ENCODE measurements at places on chromosomes 6 and 20.

DNA sequence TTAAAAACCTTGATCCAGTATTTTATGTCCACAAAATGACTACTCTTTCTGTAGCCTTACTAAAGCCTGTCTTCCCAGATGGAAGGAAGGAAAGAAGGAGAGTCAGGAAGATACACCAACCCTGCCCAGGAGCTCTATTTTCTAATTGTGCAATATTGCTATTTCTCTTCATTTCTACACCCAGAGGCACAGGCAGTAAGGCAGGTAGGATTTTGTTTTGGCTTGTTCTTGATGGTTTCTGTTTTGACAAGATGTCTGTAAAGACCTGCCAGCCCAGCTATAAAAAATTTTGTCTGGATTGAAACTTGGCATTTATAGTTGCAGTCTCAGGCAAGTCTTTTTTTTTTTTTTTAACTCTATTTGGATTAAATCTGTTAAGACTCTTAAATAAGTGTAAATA lies 587.5 kb upstream of the ARID1B start:
- no peak for DNase-seq

DNA sequence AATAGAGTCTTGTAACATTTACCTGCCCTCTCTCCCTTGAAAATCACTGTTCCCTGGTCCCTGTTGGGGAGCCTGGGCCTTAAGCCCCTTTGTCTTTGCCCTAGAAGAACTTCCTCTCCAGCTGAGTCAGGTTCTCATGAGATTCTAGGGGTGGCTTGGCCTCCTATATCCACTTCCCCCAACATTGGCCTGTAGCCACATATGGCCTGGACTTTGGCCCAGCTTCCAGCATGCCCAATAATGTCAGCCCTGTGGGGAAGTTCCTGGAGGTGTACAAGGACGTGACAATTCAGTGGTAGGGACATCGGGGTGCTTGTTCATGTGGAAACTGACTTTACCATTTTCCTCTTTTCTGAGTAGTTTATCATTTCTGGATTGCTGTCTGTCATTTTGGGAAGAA lies 17.2 kb upstream of the MAS1L start:
- no peak for DNase-seq

GRCh38 chr20:36904690-36905089 lies 28.8 kb downstream of the TLDC2 start:
- no peak for DNase-seq

DNA sequence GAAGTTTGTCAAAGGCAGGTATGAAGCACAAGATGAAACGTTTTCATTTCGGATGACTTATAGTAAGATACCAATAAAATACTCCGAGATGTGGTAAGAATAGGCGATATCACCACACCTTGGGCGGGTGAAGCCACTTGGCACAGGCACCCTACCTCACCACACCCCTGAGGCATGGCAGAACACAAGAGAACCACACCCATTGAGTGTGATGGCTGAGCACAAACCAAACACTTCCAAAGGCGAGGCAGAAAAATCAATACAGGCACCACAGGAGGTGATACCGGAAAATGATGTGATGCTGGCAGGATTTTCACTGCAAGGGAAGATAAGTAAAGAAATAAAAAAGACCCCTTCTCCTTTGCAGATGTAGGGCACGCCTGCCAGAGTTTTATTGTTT lies 332.9 kb upstream of the PRDM1 start:
- DNase-seq = peak; percentile 94

DNA sequence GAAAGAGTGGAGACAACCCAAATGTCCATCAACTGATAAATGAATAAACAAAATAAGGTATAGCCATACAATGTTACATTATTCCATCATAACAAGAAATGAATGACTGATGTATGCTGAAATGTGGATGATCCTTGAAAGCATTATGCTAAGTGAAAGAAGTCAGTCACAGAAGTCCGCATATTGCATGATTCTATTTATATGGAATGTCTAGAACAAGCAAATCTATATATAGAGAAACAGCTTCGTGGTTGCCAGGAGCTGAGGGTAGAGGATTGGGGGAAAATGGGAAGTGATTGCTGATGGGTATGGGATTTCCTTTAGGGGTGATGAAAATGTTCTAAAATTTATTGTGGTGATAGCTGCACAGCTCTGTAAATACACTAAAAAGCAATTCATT lies 196.8 kb downstream of the ATXN1 start:
- no peak for DNase-seq

DNA sequence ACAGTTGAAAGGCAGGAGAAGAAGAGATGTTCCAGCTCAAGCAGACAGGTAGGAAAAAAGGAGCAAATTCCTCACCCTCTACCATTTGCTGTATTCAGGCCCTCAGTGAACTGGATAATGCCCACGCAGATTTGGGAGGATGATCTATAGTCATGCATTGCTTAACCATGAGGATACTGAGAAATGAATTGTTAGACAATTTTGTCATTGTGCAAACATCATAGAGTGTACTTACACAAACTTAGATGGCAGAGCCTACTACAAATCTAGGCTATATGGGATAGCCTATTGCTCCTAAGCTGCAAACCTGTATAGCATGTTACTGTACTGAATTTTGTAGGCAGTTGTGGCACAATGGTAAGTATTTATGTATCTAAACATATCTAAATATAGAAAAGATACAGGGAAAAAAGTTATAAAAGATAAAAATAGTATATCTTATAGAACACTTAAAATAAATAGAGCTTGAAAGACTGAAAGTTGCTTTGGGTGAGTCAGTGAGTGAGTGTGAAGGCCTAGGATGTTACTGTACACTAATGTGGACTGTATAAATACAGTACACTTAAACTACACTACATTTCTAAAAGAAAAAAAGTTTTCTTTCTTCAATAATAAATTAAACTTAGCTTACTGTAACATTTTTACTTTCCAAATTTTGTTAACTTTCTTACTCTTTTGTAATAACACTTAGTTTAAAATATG lies 672.3 kb downstream of the UTRN start:
- DNase-seq = no peak

GRCh38 chr6:57195457-57195856 lies 23.3 kb downstream of the BAG2 start:
- no peak for DNase-seq

GRCh38 chr6:131862476-131862875 lies 54.7 kb downstream of the ENPP1 start:
- no peak for DNase-seq

DNA sequence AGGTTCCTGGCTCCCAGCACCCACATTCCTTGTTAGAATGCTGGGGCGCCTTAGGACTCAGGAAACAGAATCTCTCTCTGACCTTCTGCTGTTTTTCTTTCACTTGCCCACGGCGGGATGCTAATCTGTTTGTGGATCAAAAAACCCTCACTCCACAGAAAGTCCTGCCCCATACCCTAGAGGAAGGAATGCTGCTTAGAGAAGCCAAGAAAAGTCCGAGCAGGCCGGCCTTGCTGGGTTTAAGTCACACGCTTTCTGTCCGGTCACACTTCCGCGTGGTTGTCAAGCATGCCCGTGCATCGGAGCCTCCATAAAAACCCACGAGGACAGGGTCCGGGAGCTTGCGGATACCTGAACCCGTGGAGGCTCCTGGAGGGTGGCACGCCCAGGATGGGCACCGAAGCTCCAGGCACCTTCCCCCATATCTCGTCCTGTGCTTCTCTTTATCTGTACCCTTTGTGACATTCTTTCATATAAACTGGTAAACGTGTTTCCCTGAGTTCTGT lies 223.1 kb downstream of the NRN1 start:
- DNase-seq = no peak

GRCh38 chr20:20549704-20550103 lies 162.7 kb downstream of the RALGAPA2 start:
- DNase-seq = peak; percentile 17

- DNase-seq = no peak
These were observed 49.9 kb upstream of the TMEM30A start for GRCh38 chr6:75334266-75335040.

- no peak for DNase-seq
These were observed 202.2 kb upstream of the CDYL start for GRCh38 chr6:4574007-4574406.

GRCh38 chr20:58590679-58591473 lies 60.2 kb upstream of the STX16 start:
- no peak for DNase-seq

GRCh38 chr6:91904586-91905164 lies 1317.8 kb upstream of the MAP3K7 start:
- DNase-seq = no peak

DNA sequence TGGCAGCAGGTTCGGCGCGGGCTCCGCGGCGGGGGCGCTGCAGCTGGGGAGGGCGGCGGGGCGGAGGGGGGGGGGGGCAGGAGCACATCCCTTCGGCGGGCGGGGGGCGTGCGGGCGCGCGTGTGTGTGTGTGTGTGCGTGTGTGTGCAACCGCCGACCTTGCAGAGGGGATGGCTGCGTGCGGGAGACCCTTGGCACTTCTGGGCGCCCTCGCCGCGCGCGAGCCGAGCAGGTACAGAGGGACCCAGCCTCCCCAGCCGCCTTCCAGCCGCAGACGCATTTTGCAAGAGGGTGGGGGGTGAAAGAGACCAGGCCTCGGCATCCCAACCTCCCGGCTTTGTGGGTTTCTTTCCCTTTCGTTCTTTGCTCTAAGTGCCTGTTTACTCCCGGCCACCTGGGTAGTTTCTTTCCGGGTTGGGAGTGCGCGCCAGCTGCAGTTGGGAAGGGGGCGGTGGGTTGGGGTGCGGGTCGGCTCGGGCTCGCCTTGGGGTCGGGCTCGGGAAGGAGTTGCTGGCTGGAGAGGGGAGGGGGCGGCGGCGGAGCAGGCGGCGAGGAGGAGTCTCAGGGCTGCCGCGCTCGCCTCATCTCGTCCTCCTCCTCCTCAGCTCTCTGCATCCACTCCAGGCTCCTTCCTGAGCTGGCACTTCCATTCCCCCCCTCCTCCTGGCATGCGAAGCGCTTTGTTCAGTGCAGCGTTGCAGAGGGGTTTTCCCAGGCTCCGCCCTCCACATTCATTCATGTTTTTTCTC lies 620 bp downstream of the HIVEP1 start:
- DNase-seq = peak; percentile 22

DNA sequence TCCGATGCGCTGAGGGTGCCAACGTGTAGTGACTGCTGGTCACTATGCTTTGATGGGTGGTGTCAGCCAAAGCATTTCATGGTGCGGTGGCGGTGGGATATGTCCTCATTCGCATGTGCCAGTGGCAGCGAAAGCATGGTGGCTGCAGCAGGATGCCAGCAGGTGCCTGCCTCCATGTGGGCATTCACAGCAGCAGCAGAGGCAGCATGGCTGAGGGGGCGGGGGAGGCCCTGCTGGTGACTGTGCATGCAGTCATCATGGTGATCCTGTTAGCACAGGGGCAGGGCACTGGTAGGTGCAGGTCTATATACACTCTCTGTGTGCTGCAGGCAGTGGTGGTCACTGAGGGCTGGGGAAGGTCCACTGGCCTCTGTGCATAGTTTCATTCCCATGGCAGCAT lies 22.0 kb downstream of the FIG4 start:
- DNase-seq = no peak

DNA sequence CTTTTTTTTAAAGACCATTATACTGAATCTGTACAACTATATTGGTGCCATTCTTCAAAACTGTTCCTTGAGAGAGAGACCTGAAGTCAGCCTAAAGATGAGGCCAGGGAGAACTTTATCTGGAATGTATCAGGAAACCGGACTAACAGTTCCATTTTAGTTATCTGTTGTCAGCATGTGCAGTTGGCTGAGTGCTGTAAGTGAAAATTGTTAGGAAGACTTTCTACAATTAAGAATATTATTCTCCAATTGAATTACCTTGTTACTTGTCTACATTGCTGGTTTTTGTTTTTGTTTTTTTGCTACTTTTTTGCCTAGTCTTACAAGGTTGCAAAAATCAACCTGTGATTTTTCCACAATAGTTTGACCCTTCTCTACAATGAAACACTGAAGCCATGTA lies 7.5 kb downstream of the CEP57L1 start:
- no peak for DNase-seq

DNA sequence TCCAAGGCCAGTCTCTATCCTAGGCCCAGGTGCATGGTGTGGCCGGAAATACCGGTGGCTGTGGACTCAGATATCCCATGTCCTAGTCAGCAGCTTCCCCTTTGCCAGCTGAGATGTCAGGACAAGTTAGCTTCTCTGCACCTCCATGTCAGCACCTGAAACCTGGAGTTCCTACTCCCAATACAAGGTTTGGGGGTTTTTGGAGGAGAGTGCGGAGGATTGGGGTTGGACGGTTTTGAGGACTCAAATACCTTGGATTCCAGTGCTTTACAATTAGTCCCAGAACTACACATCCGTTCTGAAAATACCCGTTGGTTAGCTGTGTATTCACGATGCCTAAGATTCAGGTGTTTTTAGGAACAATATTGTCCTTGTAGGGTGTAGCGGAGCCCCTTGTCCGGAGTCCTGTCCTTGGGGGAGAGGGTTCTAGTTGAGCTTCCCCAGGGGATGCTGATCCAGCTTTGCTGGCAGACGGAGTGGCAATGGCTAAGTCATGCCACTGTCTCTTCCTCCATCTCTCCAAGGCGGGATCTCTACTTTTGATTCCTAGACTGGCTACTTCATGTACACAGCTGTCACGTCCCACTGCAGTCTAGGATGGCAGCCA lies 45.0 kb downstream of the ADNP start:
- DNase-seq = no peak

GRCh38 chr20:45469336-45470261 lies at the start of gene WFDC2:
Gene WFDC2 (plus strand): TSS chr20:45469753. CDS start chr20:45469782, 29 bp downstream.
- DNase-seq = peak; percentile 73

GRCh38 chr20:63043348-63044203 lies 36.8 kb upstream of the BHLHE23 start:
- no peak for DNase-seq

DNA sequence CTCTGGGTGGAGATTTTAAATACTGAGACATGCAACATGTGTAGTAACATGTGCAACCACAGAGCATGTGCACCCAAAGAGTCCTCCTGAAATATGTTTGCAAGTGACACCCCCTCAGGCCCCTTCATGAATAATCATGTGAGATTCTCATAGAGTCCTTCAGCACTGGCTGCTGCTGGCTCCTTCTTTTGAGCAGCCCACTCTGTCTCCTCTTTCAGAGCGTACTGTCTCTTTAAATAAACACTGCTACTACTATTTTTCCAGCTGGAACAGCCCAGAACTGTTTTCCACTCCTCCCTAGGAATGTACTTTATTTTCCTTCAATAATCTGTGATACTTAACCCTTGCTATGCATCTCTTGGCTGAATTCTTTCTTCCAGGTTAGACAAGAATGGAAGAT lies 42.0 kb downstream of the HLA-DRB5 start:
- no peak for DNase-seq

- DNase-seq = no peak
These were observed 296.8 kb upstream of the RSPO3 start for GRCh38 chr6:126821706-126822105.

DNA sequence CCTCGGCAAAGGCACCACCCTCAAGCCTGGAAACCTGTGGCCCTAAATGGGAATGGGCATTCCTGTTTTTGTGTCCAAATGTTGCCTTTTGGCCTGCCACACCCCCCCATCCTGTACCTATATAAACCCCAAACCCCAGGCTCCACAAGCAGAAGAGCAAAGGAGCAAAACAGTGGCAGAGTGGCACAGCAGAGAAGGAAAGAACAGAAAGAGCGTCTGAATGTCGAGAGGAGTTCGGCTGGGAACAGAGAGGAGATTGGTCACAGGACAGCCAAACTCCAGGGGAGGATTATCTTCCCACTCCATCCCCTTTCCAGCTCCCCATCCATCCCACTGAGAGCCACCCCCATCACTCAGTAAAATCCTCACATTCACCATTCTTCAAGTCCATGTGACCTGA lies 58.0 kb upstream of the PREP start:
- no peak for DNase-seq
